ENCODE measurements at places on chromosomes 2 and 18.

DNA sequence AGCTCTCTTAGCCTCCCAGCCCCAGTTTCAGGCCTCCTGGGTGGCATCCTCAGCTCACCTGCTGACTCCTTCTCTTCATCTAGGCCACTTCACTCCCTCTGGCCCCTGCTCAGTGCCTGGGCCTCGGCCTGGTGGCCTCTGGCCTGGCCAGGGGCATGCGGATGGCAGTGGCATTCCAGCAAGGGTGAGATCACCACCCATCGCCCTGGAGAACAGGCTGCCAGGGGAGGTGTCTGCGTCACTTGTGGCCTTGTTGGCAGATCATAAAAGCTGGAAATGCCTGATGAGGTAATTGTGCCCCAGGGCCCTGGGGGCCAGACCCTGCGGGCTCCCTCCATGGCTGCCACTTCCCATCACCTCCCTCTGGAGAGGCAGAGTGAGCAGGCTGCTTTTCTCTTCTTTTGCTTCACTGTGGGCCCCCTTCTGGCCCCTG, 72.5 kb upstream of the SMAD2 start:
- DNase-seq: peak; percentile 80

DNA sequence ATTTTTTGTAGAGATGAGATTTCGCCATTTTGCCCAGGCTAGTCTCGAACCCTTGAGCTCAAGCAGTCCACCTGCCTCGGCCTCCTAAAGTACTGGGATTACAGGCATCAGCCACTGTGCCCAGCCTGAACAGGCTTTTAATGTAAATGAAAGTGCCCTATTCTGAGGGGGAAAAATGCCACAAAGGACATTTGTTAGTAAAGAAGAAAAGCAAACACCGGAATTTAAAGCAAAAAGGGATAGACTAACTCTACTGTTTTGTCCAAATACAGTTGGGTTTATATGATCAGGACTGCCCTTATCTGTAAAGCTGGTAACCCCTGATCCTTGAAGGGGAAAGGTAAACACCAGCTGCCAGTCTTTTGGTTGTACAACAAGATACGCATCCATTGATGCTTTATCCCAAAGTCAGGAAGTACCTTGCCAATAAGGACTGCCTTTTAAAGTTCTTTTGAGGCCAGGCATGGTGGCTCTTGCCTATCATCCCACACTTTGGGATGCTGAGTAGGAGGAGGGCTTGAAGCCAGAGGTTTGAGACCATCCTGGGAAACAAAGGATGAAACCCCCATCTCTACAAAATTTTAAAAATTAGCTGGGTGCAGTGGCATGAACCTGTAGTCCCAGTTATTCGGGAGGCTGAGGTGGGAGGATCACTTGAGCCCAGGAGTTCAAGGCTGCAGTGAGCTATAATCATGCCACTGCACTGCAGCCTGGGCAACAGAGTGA, 13.1 kb downstream of the CLEC4F start:
- no peak for DNase-seq

GRCh38 chr2:26380281-26380680, 21.4 kb upstream of the DRC1 start:
- no peak for DNase-seq

DNA sequence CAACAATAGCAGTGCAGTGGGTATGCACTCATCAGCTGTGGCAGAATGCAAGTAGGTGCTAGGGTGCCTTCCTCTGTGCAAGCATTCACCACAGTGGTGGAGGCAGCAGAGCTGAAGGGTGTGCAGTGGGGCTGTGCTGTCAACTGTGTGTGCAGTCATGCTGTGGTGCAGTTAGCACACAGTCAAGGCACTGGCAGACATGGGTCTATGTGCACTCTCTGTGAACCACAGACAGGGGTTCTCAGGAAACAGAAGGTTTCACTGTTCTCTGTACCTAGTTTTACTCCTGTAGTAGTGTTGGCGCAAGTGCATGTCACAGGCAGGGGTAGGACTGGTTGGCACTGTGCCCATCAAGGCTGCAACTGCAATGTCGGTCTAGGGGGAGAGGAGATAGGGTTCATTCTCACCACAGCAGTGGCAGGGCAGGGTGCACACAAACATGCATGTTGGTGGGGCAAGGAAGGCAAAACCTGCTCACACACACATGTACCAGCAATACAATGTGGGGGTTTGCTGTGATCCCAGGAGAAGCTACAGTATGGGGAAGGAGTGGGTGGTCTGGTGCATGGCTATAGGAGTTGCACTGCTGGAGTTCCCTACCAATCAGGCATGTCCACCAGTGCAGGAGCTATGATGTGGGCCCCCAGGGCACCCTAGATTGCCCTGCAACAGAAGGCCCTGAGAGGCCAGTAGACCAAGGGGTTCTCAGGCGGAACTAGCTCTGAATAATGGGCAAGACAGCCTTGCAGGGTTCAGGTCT, 242.7 kb upstream of the DDX18 start:
- DNase-seq: no peak

DNA sequence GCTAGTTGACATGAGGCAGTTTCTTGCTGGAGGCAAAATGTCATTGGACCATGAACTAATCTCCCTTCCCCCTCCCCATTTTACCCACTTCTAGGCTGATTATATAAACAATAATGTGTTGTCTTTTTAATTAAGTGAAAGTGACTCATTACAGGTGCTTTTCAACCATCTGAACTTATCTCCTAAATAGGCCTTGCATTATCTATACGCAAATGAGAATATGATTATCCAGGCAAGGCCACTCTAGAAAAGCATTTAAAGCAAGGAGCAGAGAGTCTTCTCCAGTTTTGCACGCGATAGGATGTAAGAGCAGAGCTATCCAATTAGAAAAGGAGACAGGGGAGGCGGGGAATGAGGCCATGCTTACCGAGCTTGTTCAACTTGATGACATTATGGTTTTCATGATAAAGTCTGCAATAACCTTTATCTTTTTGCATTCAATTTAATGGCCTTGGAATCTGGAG, 286.1 kb upstream of the SIX3 start:
- no peak for DNase-seq

DNA sequence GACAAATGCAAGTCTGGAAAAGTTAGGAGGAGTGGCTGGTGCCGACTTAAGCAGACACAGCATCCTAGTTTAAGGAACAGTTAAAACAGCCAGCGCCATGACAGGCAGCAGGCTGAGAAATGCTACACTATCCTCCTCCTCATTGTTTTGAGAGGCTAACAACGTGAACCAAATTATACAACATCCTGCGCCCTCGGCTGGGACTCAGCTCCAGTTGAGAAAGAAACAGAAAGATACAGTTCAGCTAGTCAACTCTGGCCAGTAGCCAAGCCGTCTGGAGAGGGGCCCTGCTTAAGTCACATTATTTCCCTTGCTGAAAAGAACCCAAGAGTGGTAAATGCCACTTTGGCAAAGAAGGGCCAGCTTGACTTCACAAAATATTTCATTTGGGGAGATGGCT, 90.2 kb downstream of the BCL11A start:
- no peak for DNase-seq

DNA sequence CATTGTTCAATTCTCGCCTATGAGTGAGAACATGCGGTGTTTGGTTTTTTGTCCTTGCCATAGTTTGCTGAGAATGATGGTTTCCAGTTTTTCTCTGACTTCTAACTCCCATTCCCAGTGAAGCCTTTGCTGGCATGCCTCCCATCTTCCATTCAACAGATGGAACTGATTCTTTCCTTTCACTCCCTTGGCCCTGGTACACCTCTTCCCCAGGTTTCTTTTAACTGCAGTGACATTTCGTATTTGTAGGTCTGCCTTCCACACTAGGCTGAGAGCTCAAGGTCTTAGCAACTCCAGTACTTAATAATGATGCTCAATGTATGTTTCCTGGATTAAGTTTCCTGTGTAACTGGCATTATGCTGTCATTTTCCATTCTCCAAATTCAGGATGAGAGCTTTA, 48.5 kb downstream of the GAREM1 start:
- no peak for DNase-seq

DNA sequence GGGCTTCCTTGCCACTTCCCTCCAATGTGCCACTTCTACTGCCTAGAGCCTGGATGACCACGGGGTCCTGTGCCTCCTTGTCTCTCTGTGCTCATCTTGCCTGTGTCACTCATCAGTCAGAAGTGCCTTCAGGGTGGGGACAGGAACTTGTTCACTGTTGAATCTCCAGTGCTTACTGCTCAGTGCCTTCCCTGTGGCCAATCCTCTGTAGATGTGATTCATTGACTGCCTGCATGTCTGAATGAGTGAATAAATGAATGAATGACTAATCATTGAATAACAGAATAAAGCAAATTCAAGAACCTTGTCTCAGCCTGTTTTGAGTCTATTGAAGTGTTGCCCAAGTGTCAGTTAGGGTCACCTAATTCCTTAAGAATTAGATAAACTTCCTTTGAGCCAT, 42.3 kb upstream of the FAM136A start:
- DNase-seq: no peak

DNA sequence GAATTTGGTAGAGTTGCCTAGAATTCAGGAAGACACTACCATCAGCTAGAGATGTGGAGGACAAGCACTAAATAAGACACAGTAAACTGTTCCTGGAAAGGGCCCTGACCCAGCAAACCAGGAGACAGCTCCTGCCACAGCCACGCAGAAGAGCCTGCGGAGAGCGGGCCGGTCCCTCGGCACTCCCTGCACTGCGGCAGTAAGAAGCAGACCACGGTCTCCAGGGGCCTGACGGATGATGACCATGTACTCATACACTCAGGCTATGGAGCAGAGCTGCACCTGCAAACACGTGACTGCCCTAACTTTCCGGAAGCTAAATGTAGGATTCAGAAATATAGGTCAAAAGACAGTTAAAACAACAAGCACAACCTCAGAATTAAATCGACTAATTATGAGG, 72.9 kb downstream of the ZNF516 start:
- DNase-seq: no peak

DNA sequence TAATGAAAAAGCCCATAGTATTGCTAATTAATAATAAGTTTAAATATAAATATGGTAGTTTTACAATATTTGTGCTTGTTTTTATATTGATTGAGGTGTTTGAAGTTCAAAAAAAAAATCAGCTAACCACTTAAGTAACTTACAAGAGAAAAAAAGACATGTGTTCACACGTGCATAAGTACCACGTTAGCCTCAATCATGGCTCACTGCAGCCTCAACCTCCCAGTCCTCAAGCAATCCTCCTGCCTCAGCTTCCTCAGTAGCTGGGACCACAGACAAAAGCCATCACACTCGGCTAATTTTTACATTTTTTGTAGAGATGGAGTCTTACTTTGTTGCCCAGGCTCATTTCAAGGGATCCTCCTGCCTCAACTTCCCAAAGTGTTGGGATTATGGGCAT, 19.4 kb downstream of the MGAT4A start:
- no peak for DNase-seq

DNA sequence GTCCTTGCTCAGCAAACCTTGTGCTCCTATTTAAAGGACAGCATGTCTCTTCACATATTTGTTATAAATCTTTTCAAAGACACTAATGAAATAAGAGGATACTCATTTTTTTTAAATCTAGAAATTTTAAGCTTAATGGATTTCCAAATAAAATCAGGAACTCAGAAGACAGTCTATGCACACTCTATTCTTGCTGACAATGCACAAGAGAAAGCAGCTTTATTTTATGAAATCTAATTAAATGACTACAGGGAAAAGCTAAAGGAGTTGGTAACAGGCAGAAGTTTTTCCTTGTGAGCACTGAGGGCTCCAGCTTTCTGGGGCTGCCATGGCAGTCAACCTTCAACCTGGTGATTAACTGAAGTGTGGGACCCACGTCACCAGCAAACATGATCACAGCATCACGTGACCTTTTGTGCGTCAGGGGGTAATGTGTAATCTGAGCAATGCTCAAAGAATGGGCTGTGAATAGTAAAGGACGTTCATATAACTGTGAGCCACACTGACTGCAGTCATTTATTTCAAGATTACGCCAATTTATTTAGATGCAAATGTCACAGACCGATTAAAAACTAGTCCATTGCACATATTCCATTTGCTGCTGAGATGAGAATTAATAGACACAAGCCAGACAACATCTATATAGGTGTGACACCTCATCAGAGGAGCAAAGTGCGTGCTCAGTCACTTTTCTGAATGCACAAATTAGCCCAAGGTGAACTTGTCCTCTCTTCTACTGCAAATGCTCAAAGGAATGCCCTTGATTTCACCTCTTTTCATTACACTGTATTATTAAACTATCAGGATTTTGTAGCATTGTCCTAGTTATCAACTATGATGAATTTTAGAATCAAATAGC, 11.6 kb upstream of the DNER start:
- no peak for DNase-seq

GRCh38 chr2:219362524-219363164, 25.1 kb downstream of the DNPEP start:
- peak; percentile 63 for DNase-seq

GRCh38 chr2:33077844-33078243, 131.1 kb downstream of the LTBP1 start:
- no peak for DNase-seq

GRCh38 chr2:47264143-47264542, 109.0 kb upstream of the STPG4 start:
- DNase-seq: no peak

DNA sequence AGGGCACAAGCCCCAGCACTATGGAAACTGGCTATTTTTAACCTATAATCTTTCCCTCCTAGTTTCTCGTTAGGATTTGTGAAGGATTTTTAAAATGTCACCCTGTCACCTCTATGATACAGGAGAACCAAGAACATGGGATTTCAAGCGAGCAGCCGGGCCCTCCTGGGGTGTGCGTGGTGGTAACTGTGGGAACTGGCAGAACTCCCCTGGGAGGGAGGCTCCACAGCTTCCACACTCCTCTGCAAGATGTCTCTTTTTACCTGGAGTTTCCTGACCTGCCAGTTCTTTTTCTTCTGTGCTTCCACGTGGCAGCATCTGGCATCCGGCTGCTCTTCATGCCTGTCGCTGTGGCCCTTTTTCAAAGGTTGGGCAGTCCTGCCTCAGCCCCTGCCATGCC, 386.3 kb upstream of the MYT1L start:
- no peak for DNase-seq

- no peak for DNase-seq
Observed at GRCh38 chr2:9266711-9267110, 60.1 kb downstream of the ASAP2 start.

- no peak for DNase-seq
Observed at GRCh38 chr2:121608367-121608766, 40.9 kb downstream of the CLASP1 start.

GRCh38 chr2:211306929-211307328, 750.5 kb downstream of the CPS1 start:
- no peak for DNase-seq

DNA sequence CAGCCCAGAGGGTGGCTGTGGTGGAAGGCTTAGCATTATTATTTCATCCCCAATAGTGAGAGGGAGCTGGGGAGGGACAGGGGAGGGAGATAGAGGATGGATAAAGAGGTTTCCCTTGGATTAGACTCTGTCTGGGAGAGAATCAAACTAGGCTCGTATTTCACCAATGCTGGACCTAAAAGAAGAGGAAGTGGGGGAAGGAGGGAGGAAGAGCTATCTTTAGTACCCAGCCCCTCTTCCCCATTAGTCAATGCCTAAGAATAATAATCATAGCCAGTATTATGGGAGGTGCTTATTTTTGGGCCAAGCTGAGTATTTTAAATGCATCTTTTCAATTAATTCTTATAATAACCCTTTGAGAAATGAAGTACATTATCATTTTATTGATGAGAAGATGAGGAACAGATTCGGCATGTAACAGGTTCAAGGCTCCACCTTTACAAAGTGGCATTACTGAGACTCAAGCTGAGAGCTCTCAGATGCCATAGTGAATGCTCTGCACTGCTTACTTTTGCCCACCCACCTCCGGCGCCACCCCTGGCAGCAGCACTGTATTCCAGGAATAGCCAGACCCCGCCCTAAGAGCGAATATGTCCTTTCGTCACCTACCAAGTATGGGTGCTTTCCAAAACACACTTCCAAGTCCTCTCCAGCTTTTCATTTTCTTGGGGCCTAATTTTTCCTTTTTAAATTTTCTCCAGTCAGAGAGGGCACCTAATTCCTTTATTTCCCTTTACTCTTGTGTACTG, 21.0 kb downstream of the PAX8 start:
- DNase-seq: no peak

GRCh38 chr2:156867201-156867600, 390.3 kb upstream of the GALNT5 start:
- DNase-seq: no peak

All from Peyer's patch (tissue), 4 donors.